Right hindlimb (tissue), 1 donor: ENCODE measurements at places on chromosomes 2 and 18.

DNA sequence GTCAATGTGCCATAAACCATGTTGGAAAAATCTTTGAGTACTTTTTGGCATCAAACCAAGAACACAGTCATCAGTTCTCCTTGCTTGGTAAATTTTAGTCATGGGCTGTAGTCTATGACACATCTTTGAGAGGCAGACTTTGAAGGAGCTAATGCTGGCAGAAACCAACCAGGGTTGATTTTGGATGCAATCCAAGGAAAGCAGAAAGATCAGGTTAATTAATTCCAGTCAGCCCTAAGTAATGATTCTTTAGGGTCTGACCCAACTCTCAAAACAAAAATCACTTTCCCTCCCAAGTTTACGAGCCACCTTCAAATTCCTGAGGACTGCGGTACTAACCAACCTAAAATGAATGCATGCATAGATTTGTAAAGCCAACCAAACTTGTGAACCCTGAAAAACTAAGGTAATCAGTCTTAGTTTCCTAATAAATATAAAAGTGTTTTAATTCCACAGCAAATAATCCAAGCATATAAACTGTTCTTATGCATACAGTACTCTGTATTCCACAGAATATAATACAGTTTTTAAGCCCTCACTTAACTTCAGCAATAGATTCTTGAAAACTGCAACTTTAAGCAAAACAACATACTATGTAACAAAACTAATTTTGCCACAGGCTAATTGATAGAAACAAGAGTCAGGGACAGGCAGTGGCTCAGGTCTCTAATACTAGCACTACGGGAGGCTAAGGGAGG, 22.0 kb downstream of the AP1S3 start:
- DNase-seq, result no peak

DNA sequence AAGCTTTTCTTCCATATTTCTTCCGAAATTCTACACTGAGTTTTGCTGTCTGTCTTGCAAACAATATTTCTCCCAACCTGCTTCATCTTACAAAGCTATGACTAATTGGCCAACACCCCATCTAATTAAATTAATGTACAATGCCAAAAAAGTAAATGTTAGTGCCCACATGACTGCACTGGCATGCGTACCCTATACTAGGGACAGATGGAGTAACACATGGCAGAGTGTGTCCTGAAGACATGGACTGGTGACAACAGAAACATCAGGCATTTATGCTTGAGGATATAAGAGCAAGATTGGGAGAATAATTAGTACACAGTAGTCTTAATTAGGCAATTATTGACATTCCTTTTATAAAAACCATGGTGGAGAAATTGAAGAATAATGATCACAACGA, 66.8 kb downstream of the MREG start:
- DNase-seq, result no peak

GRCh38 chr2:68741238-68741637, 6.6 kb downstream of the ARHGAP25 start:
- DNase-seq, result no peak

- DNase-seq, result no peak
These were observed 119.2 kb downstream of the PRKRA start for GRCh38 chr2:178331474-178332432.

DNA sequence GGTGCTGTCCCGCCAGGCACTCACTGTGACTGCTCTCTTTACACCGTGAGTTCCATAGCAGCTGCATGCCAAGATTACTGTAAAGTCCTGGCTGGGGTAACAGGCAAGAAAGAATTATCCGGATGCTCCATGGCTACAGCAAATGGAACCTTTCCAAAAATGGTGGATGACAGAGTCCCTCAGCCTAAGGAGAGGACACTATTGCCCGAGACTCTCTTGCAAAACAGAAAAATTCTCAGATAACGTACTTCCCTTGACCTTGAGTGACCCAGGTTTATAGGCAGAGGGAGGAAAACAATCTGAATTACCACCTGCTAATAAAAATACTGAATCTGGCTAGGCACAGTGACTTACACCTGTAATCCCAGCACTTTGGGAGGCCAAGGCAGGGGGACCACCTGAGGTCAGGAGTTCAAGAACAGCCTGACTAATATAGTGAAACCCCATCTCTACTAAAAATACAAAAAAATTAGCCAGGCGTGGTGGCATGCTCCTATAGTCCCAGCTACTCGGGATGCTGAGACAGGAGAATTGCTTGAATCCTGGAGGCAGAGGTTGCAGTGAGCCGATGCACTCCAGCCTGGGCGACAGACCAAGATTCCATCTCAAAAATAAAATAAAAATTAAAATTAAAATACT, 4.5 kb downstream of the CYS1 start:
- DNase-seq, result no peak

- peak; percentile 9 for DNase-seq
These were observed 254.9 kb downstream of the NDUFA10 start for GRCh38 chr2:239770246-239770639.

- no peak for DNase-seq
These were observed 34.6 kb downstream of the RTP5 start for GRCh38 chr2:241904011-241904718.

DNA sequence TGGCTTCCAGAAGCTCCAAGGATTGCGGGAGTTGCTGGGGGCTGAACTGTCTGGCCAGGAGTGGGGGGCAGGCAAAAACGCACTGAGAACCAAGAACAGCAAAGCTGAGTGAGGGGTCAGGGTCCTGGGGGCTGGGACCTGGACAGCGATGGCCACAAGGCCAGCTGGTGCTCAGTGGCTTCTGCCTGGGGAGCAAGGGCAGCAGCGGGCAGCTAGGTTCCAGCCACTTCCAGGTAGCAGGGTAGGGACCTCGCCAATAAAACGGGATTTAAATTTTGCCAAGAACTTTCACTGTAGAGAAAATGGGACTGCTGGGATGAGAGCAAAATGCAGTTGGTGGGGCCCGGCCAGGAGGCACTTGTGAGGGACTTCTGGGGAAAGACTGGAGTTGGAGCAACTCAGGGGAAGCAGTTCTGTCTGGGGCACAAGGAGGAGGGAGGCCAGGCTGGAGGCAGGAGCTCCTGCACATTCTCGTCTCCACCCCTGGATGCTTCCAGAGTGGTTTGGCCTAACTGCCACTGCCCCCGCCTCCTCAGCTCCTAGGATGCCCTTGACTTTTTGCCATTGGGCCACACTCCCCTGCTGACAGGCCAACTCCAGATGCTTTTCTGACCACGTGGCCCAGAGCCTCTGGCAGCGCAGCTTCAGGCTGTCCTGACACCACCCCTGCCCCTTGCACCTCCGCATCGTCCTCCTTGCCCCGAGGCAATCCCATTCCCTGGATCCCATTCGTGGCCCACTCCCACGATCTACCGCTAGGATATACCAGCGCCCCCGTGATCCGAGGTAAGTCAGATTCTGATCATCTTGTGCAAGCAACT, 5.5 kb upstream of the CCDC74A start:
- no peak for DNase-seq

GRCh38 chr18:11035814-11036495, 113.4 kb downstream of the PIEZO2 start:
- DNase-seq, result no peak

DNA sequence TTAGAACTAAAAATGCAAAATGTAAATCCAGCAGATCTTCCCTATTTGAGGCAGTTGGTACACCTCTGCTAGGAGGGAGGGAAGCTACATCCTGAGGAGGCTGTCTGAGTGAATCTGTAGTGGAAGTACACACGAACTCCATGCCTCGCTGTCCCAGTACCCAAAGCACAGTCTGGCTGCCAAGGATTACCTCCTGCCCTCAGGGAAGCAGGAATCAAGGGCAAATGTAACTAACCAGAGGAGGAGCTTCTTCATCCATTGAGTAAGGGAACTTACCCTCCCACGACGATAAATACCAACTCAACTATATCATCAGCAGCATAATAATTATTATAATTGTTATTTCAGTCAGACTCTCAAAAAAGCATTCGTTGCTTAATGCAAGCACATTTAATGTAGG, 2.1 kb downstream of the DHRS9 start:
- no peak for DNase-seq
